ENCODE measurements at places on chromosomes 7 and 10.

GRCh38 chr10:110871298-110872084 lies at the start of gene PDCD4:
Gene PDCD4 (plus strand): TSS chr10:110871928. CDS start chr10:110876028, 4,100 bp downstream.
- peak; percentile 97 for DNase-seq

DNA sequence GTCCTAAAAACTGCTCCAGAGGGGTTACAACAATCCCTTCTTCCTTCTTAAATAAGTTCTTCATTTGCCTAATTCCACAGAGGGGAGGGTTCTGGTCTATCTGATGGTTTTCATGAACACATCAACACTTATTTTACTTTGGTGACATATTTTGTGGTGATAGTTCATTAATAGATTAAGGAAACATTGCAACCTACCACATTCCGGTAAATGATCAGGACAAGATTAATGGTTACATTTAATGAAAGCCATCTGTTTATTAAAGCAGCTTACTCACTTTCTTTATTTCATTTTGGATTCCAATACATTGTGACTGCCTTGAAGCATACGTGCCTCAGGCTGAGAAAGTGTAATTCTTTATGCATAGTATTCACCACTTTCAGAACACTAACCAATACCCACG lies 101.0 kb downstream of the SKIDA1 start:
- no peak for DNase-seq

DNA sequence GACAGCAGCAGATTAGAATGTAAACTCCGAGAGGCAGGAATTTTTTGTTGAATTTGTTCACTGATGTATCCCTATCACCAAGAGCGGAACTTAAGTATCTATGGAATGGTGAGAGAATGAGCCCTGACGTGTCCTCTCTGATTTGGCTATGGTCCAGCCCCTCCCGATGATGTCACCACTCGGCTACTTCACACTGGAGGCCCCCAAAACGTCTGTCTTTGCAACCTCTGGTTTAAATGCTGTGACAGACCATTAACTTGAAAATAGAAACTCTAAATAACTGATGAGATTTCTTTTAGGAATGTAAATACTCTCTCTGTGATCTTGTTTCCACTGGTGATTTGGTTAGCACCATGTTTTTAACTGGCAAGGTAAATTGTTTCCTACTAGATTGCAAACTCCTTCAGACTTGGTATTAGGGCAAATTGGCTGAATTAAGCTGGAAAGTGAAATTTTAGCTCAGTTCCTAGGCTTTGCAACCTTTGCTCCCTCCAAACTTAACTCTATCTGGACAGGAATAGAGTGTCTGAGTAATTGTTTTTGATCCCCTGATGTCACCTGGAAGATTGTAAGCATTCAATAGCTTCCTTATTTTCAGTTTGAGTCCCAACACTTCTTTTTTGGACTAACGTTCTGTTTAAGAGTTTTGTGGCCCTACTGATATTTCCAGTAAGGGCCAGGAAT lies 19.1 kb downstream of the SLC16A12 start:
- DNase-seq: peak; percentile 21

DNA sequence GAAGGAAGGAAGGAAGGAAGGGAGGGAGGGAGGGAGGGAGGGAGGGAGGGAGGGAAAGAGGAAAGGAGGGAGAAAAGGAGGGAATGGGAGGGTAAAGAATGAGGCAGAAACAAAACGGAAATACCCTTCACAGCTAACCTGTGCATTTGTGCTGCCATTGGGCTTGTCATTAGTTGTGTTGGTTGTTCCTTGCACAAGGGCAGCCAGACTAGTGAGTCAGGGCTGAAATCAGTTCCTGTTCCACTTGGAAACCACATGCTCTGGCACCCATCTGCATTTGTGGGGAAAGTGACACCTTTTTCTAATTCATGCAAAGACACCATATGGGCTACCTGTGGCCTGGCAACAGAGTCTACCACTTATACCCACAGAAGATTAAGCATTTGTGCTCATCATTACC lies 1004.0 kb upstream of the C7orf33 start:
- peak; percentile 69 for DNase-seq

- peak; percentile 51 for DNase-seq
Measured at GRCh38 chr7:112819536-112819935, 29.3 kb upstream of the TMEM168 start.

DNA sequence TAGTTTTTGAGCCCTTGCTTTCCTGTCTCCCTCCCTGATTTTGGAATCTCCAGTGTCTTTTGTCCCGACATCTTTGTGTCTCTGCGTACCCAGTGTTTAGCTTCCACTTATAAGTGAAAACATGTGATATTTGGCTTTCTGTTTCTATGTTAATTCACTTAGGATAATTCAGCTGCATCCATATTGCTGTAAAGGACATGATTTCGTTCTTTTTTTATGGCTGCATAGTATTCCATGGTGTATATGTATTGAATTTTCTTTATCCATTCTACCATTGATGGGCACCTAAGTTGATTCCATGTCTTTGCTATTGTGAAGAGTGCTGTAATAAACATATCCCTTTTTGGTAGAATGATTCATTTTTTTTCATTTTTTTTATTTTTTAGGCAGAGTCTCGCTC lies 48.3 kb downstream of the ADK start:
- DNase-seq: no peak

DNA sequence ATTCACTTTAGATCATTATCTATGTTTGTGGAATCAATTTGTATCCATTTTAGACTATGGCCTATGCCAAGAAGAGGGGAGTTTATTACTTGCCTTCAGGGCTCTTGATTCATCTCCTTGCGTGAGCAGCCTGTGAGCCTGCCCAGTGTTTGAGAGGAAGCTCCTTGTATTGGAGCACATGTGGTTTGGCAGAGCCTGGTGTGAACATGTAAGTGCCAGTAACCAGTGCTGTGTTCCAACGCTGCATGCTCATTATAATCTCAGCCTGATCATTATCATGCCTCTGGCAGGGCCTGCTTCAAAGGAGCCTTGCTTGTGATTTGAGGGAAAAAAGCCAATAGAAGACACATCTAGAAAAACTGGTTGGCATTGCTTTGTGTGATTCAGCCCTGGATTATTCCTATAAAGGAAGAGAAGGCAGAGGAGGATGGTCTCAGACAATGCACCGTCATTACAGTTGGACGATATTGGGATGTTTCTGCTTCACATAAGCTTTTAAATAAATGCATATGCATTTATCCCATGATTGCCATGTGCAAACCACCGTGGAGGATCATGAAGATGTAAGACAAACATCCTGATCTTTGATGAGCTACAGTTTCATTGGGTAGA lies 203.4 kb upstream of the AHR start:
- peak; percentile 78 for DNase-seq

DNA sequence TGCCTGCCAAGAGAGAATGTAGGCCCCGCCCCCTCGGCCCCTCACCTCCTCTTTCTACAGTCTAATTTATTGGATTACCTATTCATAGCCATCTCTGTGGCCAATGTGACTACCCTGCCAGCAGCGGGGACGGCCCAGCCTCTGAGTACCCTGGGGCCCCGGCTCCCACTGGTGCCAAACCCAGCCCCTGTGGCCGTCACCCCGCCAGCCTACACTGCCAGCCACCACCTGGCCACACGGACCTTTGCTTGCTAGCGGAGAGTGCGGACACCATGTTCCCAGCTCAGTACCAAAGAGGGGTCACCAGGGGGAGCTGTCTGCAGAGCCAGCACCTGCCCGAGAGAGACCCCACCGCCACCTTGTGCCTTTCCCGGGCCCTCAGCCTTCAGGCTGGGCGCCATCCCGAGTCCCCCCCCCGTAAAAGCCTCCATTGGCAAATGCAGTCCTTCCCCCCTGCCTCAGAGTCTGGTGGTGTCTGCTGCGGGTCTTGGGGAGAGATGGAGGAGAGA lies 511.1 kb downstream of the ZNF37A start:
- no peak for DNase-seq

GRCh38 chr10:51642581-51642980 lies 56.8 kb downstream of the CSTF2T start:
- no peak for DNase-seq

DNA sequence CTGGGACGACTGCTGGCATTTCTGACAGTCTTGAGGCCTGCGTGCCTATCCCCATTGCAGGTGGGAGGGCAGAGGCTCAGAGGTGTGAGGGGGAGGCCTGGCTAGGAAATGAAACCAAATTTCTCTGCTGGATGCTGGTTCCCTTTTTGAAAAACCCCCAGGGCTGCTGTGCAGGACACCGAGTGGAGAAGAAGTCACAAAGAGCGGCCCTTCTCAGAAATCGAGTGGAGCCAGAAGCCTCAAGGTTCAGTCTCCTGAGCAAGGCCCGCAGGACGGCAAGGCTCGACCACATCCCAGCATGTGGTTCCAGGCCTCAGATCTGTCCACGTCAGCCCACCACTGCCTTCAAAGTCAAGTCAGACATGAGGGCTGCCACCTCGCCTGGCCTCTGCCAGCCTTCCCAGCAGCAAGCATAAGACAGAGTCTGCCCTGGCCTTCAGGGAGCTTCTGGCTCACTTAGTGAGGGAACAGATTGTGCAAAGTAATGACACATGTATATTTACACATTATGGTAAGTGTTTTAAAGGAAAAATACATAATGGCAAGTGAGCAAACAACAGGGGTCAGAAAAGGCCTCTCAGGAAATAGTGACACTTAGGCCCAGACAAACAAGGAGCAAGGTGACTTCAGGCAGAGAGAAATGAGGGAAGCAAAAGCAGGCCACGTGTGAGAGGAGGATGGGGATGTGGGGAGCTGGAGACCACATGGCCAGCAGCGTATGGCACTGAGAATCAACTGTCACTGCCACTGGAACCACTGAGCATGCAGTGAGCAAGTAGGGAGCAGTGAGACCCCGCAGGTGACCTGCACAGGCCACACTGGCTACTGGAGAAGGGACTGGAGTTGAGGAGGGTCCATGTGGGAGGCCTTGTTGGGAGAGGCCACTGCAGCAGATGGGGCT lies 86.7 kb downstream of the ARHGAP22 start:
- DNase-seq: peak; percentile 59

GRCh38 chr7:12137283-12137682 lies 73.8 kb upstream of the TMEM106B start:
- no peak for DNase-seq

DNA sequence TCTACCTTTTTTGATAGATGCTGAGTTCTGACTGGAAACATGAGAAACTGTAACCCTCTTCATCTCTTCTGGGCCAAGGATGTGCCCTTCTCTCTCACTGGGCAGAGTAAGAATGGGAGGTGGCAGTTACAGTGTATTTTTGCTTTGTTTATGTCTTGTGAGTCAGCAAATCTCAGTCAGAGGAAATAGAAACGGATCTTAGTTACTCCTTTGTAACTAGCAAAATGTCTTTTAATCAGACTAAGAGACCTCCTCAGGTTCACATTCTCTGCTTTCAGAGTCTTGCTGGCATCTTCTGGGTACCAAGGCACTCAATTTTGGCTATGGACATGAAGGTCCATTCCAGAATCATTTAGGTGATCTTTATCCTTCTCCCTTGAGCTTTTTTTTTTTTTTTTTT lies 70.9 kb downstream of the HHEX start:
- no peak for DNase-seq

DNA sequence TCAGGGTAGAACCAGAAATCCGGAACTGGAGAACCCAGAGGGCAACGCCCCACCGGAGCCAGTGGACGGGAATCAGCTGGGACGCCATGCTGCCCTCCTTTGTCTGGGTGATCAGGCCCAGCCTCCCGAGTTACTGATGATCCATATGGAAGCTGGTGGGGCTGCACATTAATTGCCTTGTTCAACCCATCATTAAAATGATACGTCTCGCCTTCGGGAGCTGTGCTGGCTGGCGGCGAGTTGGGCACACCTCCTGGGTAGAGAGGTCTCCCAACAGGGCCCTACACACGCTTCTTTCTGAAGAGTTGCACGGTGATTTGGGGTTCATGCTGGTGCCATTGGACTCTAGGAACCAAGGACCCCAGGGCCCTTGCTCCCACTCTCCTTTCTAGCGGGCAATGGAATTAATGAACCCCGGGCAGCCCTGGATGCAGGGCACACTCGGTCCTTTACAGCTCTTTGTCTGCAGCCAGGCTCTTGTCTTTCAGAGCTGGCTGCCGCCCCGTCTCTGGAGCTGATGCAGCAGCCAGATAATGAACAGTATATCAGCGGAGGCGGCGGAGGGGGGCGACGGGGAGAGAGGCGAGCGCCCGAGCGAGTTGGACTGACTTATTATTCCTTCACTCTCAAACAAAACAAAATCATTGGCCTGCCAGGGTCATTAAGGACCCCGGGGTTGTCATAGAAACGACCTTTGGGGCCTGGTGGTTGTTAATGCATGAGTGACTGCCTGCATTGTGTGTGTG lies 412.2 kb upstream of the ZMIZ1 start:
- DNase-seq: peak; percentile 90

- peak; percentile 65 for DNase-seq
Measured at GRCh38 chr10:49123981-49124950, 8.9 kb upstream of the VSTM4 start.

DNA sequence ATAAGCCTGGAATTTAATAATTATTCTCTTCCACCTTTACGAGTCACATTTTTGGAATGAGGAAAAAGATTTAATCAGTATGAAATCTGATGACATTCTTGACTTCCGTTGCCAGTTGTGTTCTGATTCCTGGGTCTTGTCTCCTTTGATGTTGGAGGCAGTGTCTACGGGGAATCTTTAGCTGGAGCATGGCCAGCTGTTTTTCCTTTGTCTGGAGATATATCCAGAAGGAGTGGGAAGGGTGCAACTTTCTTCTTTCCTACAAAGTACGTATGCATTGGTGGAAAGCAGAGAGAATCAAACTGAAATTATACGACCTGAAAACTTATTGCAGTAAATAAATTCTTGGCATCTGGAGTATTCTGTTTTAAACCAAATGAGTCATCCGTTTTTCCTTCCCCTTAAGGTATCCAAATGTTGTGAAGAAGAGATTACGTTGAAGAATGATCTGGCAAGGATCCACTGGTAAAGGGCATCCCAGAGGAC lies 6.9 kb upstream of the GNG11 start:
- DNase-seq: no peak

DNA sequence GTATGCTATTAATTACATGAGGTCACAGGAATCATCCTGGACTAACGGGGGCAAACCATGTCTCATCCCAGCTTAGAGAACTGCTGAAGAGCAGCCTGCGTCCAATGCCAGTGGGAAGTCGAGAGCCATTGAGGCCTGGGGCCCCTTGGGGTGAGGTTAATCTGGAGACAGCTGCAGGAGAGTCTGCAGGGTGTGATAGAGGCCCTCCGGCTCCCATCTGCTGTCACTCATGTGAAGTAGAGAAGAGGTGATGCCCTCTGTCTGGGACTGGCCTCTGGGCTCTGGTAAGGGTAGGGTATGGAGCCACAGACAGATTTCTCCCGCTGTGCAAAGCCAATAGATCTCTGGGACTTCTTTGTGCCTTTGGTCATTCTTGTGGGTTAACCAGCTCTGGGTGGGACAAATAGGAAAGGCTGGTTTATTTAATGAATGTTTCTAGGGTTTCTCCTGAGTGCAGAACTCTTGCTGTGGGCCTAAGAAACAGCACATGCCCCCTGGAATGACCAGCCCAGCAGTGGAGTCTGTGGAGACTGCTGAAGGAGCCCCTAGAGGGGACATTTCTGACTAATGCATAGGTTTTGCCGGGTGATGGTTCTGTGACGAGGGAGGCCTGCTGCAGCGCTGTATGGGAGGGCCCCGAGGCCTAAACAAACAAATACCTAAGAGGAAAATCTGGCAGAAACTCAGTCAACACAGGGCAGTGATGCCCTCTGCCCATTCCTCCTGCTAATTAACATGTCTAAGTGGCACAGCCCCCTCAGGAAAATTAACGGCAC lies 34.5 kb downstream of the CRHR2 start:
- DNase-seq: peak; percentile 95

GRCh38 chr10:58282615-58283014 lies 13.7 kb downstream of the CISD1 start:
- no peak for DNase-seq

- no peak for DNase-seq
Measured at GRCh38 chr7:50069613-50070012, 23.4 kb downstream of the ZPBP start.

- no peak for DNase-seq
Measured at GRCh38 chr10:93090619-93091018, 16.9 kb downstream of the CYP26A1 start.

Data from NCI-H69 (cell line).